ENCODE measurements at places on chromosomes 2 and 18. TPM values are rescaled to one million over a fixed set of nuclear protein-coding genes. Genes with fewer than 3 reads are reported as not detected.

DNA sequence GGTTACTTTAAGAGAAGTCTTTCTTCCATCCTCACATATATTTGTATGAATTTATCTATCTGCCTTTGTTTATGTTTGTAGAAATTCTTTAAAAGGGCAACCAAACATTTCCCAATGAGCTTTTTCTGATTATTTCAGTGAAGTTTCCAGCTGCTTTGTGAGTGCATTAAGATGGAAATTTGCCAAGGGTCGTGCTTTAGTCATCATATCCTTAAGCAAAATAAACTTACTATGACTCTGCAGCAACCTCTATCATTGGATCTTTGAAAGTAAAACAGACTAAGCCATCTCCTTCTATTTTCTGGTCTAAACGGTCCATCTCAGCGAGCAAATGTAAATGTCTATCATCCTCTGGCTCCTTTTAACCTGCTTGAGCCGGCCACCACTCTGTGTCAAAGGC is 489.3 kb downstream of the SOX11 start:
- DNase-seq = no peak

GRCh38 chr2:218876562-218877219 is 4.0 kb upstream of the WNT10A start:
- DNase-seq = peak; percentile 73

DNA sequence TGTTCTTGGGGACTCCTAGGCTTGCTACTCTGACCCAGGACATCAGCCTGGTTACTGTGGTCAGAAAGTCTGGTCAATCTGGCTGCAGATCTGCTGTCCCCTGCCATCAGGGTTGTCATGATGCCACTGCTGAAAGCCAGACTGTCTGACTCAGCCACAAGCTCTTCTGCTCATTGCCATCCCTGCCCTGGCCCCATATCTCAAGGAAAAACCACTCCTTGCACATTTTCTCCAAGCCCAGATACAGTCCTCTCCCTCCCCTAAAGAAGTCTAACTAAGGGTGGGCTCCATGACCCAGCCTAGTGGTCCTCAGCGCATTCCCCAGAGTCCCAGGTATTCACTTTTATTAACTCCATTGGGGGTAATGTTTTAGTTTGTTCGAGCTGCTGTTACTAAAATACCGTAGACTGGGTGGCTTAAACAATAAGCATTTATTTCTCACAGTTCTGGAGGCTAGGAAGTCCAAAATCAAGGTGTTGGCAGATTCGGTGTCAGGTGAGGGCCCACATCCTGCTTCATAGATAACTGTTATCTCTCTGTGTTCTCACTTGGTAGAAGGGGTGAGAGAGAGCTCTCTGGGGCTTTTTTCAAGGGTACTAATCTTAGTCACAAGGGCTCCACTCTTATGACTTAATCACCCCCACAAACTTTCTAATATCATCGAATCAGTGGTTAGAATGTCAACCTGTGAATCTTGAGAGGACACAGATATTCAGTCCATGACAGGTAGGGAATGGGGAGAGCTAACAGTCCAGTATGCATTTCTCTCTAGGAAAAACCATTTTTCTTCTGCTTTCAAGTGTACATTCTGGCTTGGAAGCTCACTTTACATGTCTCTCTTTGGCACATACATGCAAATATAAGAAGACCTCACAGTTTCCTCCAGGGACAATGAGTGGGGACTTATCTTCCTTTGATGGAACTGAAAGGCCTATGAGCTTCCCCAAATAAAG is 94.8 kb upstream of the CXCR4 start:
- DNase-seq = no peak

DNA sequence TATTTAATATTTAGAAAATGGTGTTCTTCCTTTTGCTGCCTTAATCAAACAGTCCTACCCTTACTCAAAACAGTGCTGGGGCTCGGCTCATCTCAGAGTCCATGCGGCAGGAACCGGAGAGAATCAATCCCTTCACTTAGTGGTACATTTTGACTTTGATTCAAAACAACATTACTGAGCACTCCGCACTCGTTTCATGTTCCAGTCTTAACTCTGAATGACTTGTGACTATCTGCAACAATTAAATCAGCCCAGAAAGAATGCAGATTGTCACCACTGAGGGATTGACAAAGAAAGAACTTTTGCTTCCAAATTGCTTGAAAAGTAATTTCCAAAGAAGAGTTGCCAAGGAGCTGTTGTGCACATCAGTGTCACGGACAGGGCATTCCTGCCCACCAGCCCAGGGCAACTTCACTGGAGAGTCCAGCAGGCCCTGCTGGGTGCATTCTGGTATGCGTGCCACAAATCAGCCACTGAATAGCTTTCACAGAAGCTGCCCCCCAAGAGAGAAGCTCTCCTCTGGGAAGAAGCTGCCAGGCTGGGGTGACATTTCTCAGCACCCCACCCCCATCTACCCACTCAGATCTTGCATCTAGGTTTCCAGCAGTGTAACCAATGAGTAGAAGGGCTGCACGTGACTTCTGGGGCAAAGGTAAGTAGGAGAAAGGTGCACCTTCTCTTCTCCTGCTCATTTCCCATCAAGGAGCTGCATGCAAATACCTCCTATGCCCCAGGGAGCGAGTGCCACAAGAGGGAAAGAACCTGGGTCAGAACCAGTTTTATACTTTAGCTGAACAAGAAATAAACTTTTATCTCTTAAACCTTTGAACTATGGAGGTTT is 84.6 kb upstream of the ATP8B1 start:
- DNase-seq = no peak

GRCh38 chr18:68734308-68734707 is 19.4 kb upstream of the TMX3 start:
- no peak for DNase-seq

GRCh38 chr18:13530879-13531387 is 195.4 kb downstream of the FAM210A start:
- DNase-seq = no peak

- no peak for DNase-seq
Measured at GRCh38 chr2:101847661-101848339, 144.0 kb upstream of the IL1R2 start.

GRCh38 chr2:85061896-85062295 is 71.3 kb upstream of the TCF7L1 start:
- no peak for DNase-seq

GRCh38 chr2:81549646-81550045 is 1245.1 kb upstream of the LRRTM1 start:
- DNase-seq = no peak

GRCh38 chr2:5359397-5359796 is 332.8 kb upstream of the SOX11 start:
- no peak for DNase-seq

DNA sequence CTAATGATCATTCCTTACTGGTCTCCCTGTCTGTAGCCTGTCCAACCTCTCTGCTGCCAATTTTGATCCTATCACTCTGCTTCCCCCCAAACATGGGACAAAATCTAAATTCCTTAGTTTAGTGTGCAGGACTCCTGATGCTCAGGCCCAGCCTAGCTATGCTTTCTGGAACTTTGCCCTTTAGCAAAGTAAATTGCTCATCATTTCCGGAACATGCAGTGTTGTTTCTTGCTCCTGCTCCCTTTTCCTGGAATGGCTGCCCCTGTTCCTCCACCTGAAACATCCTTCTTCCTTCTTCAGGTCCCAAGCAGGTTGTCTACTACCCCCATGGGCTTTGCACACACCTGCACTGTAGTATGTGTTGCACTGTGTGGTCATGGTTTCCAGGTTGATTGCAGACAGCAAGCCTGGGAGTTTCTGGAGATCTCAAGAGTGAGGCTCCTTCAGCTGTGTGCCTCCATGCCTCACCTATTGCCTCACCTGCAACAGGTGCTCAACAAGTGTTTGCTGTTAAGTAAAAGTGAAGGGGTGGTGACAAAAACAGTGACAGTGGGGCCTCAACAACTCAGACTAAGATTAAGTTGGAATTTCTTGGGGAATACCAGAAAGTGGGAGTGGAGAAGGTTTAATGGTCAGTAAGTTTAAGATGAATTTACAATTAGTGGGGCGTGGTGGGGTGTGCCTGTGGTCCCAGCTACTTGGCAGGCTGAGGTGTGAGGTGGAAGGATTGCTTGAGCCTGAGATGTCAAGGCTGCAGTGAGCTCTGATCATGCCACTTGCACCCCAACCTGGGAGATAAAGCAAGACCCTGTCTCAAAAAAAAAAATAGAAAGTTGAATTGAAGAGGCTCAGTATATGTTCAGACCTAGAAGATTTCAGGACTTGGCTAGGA is 120.0 kb downstream of the DNAH6 start:
- DNase-seq = no peak

DNA sequence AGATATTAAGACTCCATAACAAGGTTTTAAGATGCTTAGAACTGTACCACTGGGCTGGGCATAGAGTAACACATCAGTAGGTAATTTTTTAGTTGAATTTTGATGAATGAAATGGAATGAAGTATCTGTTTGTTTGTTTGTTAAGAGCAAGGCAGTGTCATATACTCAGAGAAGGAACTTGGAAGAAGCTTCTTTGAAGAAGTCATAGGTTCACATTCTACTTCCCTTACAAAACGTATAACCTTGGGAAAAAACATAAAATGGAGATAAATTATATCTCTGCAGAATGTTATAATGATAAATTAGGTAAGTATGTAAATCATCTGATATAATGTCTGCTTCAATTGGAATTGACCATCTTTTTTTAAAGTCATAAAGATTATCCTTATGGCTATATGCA is 122.1 kb upstream of the SLC39A10 start:
- DNase-seq = no peak

GRCh38 chr2:218030409-218031195 is 27.8 kb upstream of the TNS1 start:
- no peak for DNase-seq

DNA sequence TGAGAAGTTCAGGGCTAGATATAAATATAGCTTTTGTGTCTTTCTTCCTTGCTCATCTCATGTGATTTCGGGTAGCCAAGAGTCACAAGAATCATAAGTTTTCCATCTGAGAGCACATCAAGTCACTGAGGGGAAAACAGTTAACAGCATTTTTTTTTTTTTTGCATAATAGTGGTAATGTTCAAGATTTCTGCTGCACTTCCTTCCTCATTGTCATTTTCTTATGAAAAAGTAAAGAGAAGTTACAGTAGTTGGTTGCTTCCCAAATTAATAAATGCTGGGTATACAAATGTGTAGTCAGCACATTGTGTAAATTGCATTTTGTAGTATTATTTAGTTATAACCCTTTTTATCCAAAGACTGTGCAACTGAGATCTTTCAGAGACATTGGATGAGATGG is 93.6 kb downstream of the ZEB2 start:
- no peak for DNase-seq

DNA sequence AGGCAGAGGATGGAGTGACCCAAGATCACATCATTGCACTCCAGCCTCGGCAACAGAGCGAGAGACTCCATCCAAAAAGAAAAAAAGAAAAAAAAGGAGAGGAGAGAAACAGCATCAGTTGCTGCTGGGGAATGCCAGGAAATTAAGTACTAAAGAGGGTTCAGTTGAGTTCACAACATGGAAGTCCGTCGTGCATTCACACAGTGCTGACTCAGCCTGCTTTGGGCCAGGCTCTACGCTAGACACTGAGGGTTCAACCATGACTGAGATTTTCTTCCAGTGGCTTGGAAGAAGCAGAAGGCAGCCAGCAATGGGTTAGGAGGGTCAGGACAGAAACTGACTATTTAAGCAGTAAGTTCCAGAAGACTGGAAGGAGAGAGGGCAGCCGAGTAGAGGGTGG is 108.8 kb downstream of the FMNL2 start:
- no peak for DNase-seq

Gene CFAP221
- 3.0 TPM for total RNA-seq

Gene TMEM182
- 7.9 TPM for total RNA-seq

Gene UXS1
- total RNA-seq = 55.4 TPM

Gene SERPINB13
- total RNA-seq = not detected

Gene VWC2L
- total RNA-seq = 0.23 TPM
